Endothelial cell of umbilical vein (primary cell): ENCODE measurements at places on chromosomes 4 and X.

DNA sequence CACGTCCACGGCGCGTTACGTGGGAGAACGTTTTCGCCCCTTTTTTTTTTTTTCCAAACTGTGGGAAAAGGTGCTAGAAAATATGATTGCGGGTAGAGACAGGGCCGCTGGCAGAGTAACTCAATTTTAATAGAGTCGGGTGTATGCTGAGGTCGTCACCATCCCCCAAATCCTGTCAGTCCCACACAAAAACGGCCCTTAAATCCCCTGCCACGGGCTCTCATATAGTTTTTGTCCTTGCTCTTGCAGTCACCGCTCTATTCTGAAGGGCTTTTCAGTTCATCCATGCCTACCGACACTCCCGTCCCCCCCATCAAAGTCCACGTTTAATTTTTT, 796 bp upstream of the MED14 start:
- DNase-seq, result no peak

DNA sequence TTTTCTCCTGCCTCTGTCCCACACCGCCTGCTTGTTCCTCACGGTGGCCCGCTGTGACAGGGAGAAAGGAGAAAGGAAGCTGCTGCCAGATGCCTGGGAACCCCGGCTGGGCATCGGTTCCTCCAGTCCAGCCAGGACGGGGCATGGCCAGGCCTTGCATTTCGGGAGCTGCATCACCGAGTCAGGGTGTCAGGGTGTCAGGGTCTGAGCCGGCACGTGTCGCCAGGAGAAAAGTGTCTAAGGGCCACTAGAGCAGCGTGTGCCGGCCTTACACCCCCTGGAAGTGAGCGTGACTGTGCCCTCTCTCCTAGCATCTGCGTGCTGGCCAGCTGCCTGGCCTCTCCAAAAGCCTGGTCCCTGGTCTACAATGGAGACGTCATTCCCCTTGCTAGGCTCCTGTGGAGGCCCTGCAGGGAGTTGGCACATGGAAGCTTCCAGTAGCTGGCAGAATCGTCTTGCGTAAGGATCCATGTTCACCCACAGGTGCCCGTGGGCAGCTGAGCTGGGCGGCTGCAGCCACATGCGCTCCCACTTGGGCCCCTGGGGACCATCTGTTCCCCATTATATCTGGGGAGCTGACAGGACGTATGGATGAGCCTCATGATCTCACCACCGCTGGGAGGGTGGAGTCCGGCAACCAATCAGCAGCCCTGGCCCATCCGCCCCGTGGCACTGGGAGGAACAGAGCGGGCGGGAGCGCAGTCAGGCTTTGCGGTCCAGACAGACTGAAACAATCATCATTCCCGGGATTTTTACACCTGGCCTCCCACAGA, 39.9 kb upstream of the HMX1 start:
- DNase-seq, result no peak

DNA sequence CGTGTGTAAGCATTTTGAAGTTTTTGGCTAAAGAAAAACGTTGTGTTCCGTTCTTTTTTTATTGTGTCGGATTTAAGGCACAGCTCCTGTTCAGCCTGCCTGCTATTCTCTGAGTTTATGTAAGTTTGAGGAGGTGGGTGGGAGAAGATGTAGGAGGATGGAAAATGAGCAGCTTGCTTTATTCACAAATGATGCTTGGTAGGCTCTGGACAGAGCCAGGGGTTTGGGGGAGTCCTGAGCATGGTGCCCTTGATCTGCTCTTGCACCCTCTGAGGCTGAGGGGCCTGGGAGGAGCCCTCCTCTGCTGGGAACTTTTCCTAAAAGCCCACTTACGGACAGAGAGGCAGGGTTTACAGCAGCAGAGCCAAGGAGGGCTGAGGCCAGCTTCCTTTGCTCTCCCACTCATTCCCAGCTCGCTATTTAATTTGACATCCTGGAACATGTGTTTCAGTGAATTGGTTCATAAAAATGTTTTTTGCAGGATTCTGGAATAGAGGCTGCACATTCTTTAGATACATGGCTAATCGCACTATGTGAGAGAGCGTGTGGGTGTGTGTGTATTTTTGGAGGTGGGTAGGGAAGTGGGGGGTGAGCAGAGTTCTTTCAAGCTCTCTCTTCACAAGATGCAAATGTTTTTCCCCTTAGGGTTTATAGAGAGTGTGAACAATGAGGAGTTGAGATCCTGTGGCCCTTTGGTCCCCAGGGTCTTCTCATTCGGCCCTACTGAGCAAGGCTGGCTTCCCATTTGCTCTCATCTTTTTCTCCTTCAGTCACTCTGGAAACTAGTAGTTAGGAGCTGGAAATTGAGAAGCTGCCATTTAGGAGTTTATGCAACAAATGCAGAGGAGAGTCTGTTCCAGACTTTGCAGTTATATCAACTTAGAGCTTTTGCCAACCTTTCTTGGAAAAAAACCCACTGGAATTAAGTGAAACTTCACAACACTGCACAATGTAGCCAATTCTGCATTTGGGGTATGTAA, 32.1 kb downstream of the TMEM131L start:
- DNase-seq, result no peak

- DNase-seq, result no peak
Observed at GRCh38 chr4:26687728-26688127, 103.8 kb downstream of the TBC1D19 start.

GRCh38 chrX:116198810-116199209, 28.3 kb downstream of the AGTR2 start:
- DNase-seq, result no peak
